ENCODE measurements at places on chromosomes 4 and X.

- no peak for DNase-seq
These were observed 15.3 kb upstream of the PDGFRA start for GRCh38 chr4:54213761-54214160.

DNA sequence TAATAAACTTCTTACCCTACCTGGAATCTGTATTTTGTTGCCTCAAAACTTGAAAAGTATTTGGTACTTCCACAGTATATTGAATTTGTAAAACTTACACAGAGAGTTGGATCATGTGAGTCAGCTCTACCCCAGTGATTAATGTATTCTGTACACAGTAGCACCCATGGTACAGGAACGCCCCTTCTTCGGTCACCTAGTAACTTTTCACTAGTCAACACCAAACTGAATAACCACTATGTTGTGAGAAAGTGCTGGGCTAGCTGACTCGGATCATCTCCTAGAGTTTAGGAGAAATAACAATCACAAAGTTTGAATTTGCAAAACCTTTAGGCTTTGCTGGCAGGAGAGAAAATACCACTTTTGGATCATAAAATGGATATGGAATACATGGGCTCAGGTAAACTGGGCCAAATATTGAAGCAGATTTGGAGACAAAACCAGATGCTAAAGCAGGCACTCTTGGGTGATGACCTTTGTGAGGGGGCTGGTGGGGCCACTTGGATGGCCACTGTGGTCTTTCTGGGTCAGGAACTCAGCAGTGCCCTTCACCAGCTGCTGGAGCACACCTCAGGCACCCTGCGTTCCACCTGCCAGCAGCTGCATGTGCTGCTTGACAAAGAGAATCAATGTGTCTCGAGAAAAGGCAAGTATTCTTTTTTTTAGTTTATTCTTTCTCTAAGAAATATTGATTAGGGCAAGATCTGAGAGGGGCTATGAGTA, at the start of gene DTHD1:
TSS of gene DTHD1 (plus strand) at position 233 of the 723 bp plus-strand sequence. CDS start at position 376, 143 bp downstream.
- no peak for DNase-seq

DNA sequence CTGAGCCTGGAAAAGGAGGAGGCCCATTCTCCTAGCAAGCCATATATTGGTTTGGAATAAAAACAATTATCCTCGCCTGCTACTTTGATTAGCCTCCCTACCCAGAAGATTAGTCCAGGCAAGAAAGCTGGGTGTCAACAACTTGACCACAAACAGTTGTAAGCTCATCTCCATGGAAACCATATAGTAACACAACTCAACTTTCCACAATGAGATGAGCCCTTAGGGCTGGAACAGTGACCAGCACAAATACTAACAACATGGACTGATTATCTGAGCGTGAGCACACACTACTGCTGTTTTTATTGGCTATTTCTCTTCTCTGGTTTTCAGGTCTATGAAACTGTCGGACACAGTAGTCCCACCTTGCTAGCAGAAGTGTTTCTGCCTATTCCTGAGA, 80.8 kb downstream of the CC2D2A start:
- DNase-seq: no peak

GRCh38 chrX:140697618-140698017, 11.9 kb upstream of the LINC00632 start:
- DNase-seq: no peak

- no peak for DNase-seq
These were observed 22.7 kb downstream of the JADE1 start for GRCh38 chr4:128832243-128832625.

GRCh38 chr4:794900-795725, 30.8 kb downstream of the CPLX1 start:
- DNase-seq: no peak

GRCh38 chr4:78529569-78530209, 21.9 kb upstream of the ANXA3 start:
- no peak for DNase-seq

GRCh38 chr4:53800741-53801140, 209.5 kb upstream of the LNX1 start:
- no peak for DNase-seq

- peak; percentile 11 for DNase-seq
These were observed 41.4 kb downstream of the SRPX2 start for GRCh38 chrX:100685284-100685996.

DNA sequence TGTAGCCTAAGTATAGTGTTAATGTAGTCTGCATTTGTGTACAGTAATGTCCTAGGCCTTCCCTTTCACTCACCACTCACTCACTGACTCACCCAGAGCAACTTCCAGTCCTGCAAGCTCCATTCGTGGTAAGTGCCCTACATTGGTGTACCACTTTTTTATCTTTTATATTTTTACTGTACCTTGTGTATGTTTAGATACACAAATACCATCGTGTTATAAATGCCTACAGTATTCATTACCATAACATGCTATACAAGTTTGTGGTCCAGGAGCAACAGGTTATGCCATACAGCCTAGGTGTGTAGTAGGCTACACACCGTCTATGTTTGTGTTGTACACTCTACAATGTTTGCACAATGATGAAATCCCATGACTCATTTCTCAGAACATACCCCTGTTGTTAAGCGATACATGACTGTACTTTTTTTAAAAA, 15.4 kb downstream of the TSPAN5 start:
- DNase-seq: no peak
